Activated CD4-positive, alpha-beta memory T cell treated with anti-CD3 and anti-CD28 coated beads for 36 hours (primary cell): ENCODE measurements at places on chromosomes 4 and X. TPM values are rescaled to one million over a fixed set of nuclear protein-coding genes. Genes with fewer than 3 reads are reported as not detected.

- H3K27ac ChIP-seq = peak overlapping the region; percentile 85
- no peaks in the 10 kb centered on the region for H3K27me3 ChIP-seq
- H3K4me1 ChIP-seq = peaks cover 25% of the 10 kb centered on the region
- H3K36me3 ChIP-seq = peaks cover 51% of the 10 kb centered on the region
- peak overlapping the region; percentile 21 for H3K4me3 ChIP-seq
Measured at GRCh38 chr4:4268776-4269175, 20.8 kb upstream of the TMEM128 start.

- H3K27ac ChIP-seq = no peak overlapping the region
- no peaks in the 10 kb centered on the region for H3K4me1 ChIP-seq
- no peaks in the 10 kb centered on the region for H3K27me3 ChIP-seq
- no peaks in the 10 kb centered on the region for H3K36me3 ChIP-seq
- DNase-seq = no peak
- H3K4me3 ChIP-seq = no peak overlapping the region
Measured at GRCh38 chr4:29467044-29467717, 1253.0 kb upstream of the PCDH7 start.

DNA sequence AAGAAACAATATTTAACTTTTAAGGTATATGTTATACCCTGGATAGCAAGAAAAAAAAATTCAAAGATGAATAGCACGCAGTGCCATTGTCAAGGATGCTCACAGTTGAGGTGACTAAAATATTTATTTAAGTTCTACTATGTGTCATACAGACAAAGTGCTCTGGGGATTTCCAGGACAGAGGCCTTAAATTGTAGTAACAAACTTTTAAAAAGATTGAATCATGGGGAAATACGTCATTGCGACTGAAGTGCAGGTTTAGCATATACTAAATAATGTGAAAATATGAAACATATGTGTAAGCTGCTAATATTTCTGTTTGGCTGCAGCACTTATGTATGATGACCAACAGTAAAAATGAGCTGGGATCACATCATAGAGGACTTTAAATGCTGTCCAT, 748.0 kb upstream of the PCDH7 start:
- DNase-seq = no peak
- H3K27me3 ChIP-seq = no peaks in the 10 kb centered on the region
- H3K27ac ChIP-seq = no peak overlapping the region
- no peak overlapping the region for H3K4me3 ChIP-seq
- H3K36me3 ChIP-seq = no peaks in the 10 kb centered on the region

DNA sequence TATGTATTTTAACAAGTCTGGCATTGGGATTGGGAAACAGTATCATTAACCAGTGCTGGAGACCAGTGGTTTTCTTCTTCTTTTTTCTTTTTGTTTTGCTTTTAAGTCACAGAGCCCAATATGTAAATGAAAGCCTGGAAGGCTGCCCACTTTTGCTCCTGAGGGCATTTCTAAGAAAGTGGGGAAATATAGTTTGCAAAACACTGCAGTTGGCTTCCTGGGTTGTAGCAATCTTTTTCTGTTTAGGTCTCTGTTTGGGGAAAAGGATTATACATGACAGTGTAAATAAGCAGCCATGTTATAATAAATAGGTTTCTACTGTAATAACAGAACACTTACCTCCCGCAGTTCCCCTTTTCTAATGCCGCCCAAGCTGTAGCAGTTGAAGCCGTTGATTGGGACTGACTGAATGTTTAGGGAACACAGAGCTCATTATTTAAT, 105.5 kb downstream of the TMEM164 start:
- H3K4me1 ChIP-seq = no peaks in the 10 kb centered on the region
- DNase-seq = no peak
- no peaks in the 10 kb centered on the region for H3K36me3 ChIP-seq
- no peak overlapping the region for H3K27ac ChIP-seq

GRCh38 chr4:173398220-173398619, 696 bp downstream of the SCRG1 start:
- no peaks in the 10 kb centered on the region for H3K4me1 ChIP-seq
- H3K27me3 ChIP-seq = no peaks in the 10 kb centered on the region
- no peak overlapping the region for H3K27ac ChIP-seq
- peaks cover 4% of the 10 kb centered on the region for H3K36me3 ChIP-seq
- DNase-seq = no peak

DNA sequence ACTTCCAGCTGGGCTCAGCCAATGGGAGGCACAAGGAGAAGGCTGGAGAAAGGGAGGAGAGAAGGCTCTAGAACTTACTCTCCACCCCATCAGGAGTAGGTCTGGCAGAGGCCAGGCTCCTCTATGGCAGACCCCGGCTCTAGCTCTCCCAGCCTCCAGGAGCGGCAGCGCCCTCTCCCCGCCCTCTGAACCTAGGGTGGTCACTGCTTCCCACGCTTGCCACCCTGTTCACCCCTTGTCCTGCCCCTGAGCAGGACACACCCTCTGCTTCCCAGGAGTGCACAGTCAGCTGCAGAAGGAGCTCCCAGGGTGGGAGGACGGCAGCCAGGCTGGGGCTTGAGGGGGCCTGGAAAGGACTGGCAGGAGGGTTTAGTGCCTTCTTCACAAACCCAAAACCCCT, 53.0 kb upstream of the CRMP1 start:
- H3K4me1 ChIP-seq = peaks cover 5% of the 10 kb centered on the region
- H3K27me3 ChIP-seq = peaks cover 3% of the 10 kb centered on the region
- H3K4me3 ChIP-seq = no peak overlapping the region
- no peak for DNase-seq
- no peak overlapping the region for H3K27ac ChIP-seq

- no peaks in the 10 kb centered on the region for H3K4me1 ChIP-seq
- no peak for DNase-seq
- H3K36me3 ChIP-seq = peaks cover 1% of the 10 kb centered on the region
- H3K27me3 ChIP-seq = peaks cover under 1% of the 10 kb centered on the region
Measured at GRCh38 chr4:14671146-14671545, 331.1 kb upstream of the CPEB2 start.

GRCh38 chr4:75046641-75047040, 113.7 kb downstream of the PARM1 start:
- no peak overlapping the region for H3K27ac ChIP-seq
- no peak for DNase-seq
- no peaks in the 10 kb centered on the region for H3K36me3 ChIP-seq
- no peaks in the 10 kb centered on the region for H3K4me1 ChIP-seq
- no peak overlapping the region for H3K4me3 ChIP-seq

DNA sequence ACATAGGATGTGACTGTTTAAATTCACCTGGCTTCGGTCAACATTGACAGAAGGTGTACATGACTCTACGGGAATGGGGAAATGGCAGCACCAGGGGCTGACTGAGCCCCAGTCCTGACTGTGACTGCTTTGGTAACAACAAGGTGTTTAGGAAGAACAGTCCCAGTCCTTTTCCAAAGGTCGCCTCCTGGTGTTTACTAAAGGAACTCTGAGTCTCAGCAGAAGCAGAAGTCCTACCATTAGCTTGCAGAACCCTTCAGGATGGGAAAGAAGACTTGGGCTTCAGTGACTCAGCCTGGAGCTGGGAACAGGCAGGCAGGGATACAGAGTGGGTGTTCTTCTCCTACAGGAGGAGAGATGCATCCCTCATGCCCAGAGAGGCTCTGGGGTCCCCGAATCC, 103.3 kb downstream of the MGST2 start:
- H3K27me3 ChIP-seq = no peaks in the 10 kb centered on the region
- H3K4me1 ChIP-seq = no peaks in the 10 kb centered on the region
- DNase-seq = no peak
- no peaks in the 10 kb centered on the region for H3K36me3 ChIP-seq
- no peak overlapping the region for H3K27ac ChIP-seq

DNA sequence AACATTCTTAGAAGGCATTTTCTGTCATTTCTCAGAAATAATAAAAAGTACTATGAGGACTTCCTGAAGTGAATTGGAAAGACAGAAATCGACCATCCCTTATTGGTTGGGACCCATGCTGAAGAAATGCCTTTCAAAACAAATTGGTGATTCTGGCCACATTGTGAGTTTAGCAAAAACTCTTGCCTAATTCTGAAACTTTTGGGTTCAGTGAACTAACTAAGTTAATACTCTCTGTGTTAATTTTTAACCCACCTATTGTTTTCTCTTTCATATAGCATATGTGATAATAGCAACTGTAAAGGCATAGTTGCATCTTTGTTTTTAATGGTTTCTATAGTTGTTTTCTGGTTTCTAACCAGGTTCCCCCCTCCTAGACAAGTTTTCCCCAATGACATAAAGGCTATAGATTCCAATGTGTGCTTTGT, 129.3 kb upstream of the FAT1 start:
- H3K27me3 ChIP-seq = no peaks in the 10 kb centered on the region
- no peaks in the 10 kb centered on the region for H3K36me3 ChIP-seq
- no peaks in the 10 kb centered on the region for H3K4me1 ChIP-seq
- no peak for DNase-seq

DNA sequence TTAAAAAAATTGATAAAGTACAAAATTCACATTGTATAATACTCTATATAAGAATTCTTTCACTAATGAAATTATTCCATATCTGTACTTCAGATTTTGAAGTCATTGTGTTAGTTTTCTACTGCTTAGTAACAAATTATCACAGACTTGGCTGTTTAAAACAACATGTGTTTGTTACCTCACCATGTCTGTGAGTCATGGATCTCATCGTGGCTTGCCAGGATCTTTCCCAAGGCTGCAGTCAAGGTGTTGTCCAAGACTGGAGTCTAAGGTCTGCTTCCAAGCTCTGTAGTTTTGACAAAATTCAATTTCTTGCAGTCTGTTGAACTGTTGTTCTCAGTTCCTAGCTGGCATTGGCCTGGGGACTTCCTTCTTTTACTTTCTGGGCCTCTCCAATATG, 1286.9 kb downstream of the ADGRL3 start:
- H3K4me1 ChIP-seq = no peaks in the 10 kb centered on the region
- H3K4me3 ChIP-seq = no peak overlapping the region
- DNase-seq = no peak
- H3K27ac ChIP-seq = no peak overlapping the region

GRCh38 chr4:28879178-28879577, 1841.0 kb upstream of the PCDH7 start:
- no peak for DNase-seq
- H3K36me3 ChIP-seq = no peaks in the 10 kb centered on the region
- no peak overlapping the region for H3K4me3 ChIP-seq
- H3K27ac ChIP-seq = no peak overlapping the region

DNA sequence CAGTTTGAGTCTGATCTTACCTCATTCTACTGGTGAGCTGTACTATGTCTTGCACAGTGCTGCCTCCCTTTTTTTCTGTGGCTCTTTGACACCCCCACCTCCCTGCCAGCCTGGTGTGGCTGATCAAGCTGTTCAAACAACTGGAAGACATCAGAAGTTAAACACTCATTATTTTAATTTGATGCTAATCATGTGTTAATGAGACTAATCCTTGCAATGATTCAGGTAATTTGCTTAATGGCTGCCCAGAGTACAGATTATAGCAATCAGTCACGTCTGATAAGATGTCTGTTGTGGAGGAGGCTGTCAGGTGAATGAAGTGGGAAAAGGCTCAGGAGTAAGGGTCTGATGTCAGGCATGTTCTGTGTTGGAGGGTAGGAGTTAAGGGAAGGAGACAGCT, 87.4 kb upstream of the GK2 start:
- no peak overlapping the region for H3K4me3 ChIP-seq
- H3K27ac ChIP-seq = no peak overlapping the region
- peaks cover 2% of the 10 kb centered on the region for H3K27me3 ChIP-seq

- peak overlapping the region; percentile 98 for H3K27ac ChIP-seq
- peak overlapping the region; percentile 89 for H3K4me3 ChIP-seq
- peaks cover 13% of the 10 kb centered on the region for H3K36me3 ChIP-seq
- H3K27me3 ChIP-seq = no peaks in the 10 kb centered on the region
- DNase-seq = peak; percentile 72
- H3K4me1 ChIP-seq = peaks cover 61% of the 10 kb centered on the region
Measured at GRCh38 chrX:150694738-150695410, 1.7 kb downstream of the MTMR1 start.

- peaks cover 39% of the 10 kb centered on the region for H3K27me3 ChIP-seq
- peak overlapping the region; percentile 72 for H3K4me3 ChIP-seq
- peaks cover 8% of the 10 kb centered on the region for H3K4me1 ChIP-seq
- peak; percentile 11 for DNase-seq
Measured at GRCh38 chr4:143337600-143338287, 1.1 kb downstream of the GAB1 start.

ARSH gene
- total RNA-seq = not detected

KIF4A gene
- 26.4 TPM for total RNA-seq

PNMA6A gene
- total RNA-seq = 0.50 TPM

PDGFC gene
- total RNA-seq = not detected

LNX1 gene
- total RNA-seq = not detected

POLN gene
- total RNA-seq = 4.0 TPM

TMPRSS11E gene
- not detected for total RNA-seq

ANOS1 gene
- total RNA-seq = not detected

CEP44 gene
- 30.1 TPM for total RNA-seq
